ENCODE measurements at places on chromosomes 11 and 22. TPM values are rescaled to one million over a fixed set of nuclear protein-coding genes. Genes with fewer than 3 reads are reported as not detected.

TMEM121B gene
- not detected for total RNA-seq

C11orf91 gene
- total RNA-seq: 0.35 TPM

OR56A4 gene
- not detected for total RNA-seq

DCDC1 gene
- 0.27 TPM for total RNA-seq

OR2AG1 gene
- not detected for total RNA-seq

GGT5 gene
- total RNA-seq: 0.69 TPM

CAPN5 gene
- 0.22 TPM for total RNA-seq

BEST1 gene
- total RNA-seq: 0.09 TPM

OR52I1 gene
- not detected for total RNA-seq

BIK gene
- total RNA-seq: 0.80 TPM

CDC42EP1 gene
- 29.5 TPM for total RNA-seq

SOX6 gene
- 11.1 TPM for total RNA-seq

IGSF9B gene
- not detected for total RNA-seq

SLC22A6 gene
- total RNA-seq: not detected

CFAP300 gene
- not detected for total RNA-seq

GPHA2 gene
- 11.6 TPM for total RNA-seq

PAX6 gene
- 0.15 TPM for total RNA-seq

MLC1 gene
- not detected for total RNA-seq

BLID gene
- not detected for total RNA-seq

DDX10 gene
- 39.5 TPM for total RNA-seq

MPPED2 gene
- total RNA-seq: not detected

DNAJB7 gene
- total RNA-seq: not detected

TREH gene
- total RNA-seq: 0.86 TPM

ANAPC15 gene
- 25.7 TPM for total RNA-seq

OR5T3 gene
- not detected for total RNA-seq

PCNX3 gene
- total RNA-seq: 23.0 TPM

PHOX2A gene
- total RNA-seq: not detected

DKK3 gene
- total RNA-seq: 0.09 TPM

PRAME gene
- 0.45 TPM for total RNA-seq

SMC1B gene
- not detected for total RNA-seq

MRGPRX4 gene
- total RNA-seq: 0.18 TPM

GDPD5 gene
- 67.5 TPM for total RNA-seq

C1QTNF4 gene
- not detected for total RNA-seq

ZNF214 gene
- total RNA-seq: 1.9 TPM

TTC28 gene
- total RNA-seq: 16.4 TPM

RAB3IL1 gene
- total RNA-seq: 1.3 TPM

FAM76B gene
- total RNA-seq: 24.2 TPM

XPNPEP3 gene
- 10.3 TPM for total RNA-seq

KDM4E gene
- not detected for total RNA-seq

SNX32 gene
- total RNA-seq: 0.09 TPM

MIAT gene
- 0.04 TPM for total RNA-seq

Data from HepG2 (cell line).